ENCODE measurements at places on chromosomes 3 and 15.

DNA sequence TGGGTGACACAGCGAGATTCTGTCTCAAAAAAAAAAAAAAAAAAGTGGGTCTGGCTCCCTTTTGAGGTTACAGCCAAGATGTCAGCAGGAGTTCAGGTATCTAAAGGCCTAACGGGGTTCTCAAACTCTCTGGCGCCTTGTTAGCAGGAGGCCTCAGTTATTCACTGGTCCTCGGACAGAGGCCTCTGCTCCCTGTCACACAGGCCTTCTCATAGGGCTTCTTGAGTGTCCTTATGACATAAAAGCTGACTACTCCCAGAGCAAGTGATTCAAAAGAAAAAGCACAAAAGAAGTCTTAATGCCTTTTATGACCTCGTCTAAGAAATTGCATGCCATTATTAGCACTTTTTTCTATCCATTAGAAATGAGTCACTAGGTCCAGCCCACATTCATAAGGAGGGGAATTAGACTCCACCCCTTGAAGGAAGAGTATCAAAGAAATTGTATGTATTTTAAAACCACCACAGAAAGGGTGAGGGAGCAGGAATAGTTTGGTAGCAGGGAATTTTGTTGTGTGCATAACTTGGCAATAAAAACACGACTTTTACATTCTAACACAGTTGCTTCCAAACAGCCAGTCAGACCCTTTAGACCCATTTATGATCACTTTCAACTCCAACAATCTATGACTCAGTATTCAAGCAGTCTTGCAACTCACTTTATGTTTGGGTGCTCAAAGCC, 90.3 kb downstream of the MEX3B start:
- DNase-seq = no peak

- DNase-seq = no peak
These were observed 55.3 kb downstream of the BBX start for GRCh38 chr3:107578091-107578490.

DNA sequence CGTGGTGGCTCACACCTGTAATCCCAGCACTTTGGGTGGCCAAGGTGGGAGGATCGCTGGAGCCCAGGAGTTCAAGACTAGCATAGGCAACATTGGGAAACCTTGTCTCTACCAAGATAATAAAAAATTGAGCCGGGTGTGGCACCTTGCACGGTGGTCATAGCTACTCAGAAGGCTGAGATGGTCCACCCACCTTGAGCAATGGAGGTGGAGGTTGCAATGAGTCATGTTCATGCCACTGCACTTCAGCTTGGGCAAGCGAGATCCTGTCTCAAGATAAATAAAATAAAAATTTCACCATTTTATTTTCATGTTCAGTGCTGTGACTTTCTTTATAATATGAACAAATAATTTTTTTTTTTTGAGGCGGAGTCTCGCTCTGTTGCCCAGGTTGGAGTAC, 12.5 kb downstream of the MAPK6 start:
- no peak for DNase-seq

DNA sequence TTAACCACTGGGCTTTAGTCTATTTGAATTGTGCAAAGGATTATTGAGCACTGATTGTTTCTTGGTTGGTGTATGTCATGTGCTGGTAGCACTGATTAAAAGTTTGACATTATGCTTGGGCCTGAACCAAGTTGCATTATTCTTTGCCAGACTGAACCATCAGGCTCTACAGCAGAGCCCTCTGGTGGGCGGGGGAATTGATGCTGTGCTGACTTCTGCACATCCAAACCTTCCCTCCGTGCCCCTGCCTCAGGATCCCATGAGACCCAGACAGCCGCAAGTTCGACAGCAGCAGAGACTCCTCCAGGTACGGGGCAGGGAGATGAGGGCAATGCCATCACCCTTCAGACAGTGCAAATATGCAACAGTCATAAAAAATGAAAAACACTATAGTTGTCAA, 28.4 kb upstream of the P2RY12 start:
- DNase-seq = no peak

DNA sequence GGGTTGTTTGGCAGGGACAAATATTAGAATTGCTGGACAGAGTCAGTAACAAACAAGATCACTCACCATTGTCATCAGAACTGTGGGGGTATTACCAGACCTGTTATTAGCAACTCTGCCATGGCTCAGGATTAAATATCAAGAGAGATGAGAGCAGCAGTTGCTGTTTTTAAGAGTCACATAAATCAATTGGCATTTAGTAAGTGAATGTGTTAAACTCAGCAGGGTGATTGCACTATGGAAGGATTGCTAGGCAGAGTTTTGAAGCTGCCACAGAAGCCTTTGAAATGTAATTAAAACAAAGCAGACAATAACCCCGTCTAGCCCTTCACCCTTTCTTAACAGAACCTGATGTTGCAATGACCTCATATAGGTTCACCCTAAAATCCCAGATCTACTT, 238.8 kb downstream of the GAP43 start:
- DNase-seq = no peak

GRCh38 chr15:36497901-36498300, 81.5 kb upstream of the CDIN1 start:
- DNase-seq = no peak

DNA sequence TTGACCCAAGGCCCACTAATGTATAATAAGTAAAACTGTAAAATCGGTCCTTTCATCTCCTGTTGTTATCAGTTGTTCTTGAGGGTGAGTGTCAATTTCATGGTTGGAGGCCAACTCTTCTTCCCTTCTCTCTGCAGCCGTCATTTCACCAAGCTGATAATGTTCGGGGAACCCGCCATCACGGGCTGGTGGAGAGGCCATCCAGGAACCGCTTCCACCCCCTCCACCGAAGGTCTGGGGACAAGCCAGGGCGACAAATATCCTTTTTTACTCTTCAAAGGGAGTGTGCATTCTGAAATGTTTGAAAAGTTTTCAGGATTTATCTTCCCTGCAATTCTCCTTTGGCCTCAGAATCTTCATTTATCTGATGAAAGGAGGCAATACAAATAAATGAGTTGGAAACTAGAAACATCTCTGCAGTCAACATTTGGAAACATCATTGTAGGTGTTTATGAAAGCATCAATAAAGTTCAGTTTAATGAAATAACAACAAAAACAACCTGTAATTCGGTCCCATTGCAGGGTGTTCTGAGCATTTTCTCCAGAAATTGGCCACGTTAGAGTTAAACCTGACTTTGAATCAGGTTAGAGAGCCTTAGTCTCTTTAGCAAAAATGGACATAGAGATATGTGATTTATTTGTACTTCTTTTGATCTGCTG, 63.9 kb downstream of the CRTC3 start:
- no peak for DNase-seq

GRCh38 chr3:58095603-58096138, 87.4 kb downstream of the FLNB start:
- no peak for DNase-seq

GRCh38 chr15:79067969-79068368, 22.6 kb downstream of the RASGRF1 start:
- no peak for DNase-seq

DNA sequence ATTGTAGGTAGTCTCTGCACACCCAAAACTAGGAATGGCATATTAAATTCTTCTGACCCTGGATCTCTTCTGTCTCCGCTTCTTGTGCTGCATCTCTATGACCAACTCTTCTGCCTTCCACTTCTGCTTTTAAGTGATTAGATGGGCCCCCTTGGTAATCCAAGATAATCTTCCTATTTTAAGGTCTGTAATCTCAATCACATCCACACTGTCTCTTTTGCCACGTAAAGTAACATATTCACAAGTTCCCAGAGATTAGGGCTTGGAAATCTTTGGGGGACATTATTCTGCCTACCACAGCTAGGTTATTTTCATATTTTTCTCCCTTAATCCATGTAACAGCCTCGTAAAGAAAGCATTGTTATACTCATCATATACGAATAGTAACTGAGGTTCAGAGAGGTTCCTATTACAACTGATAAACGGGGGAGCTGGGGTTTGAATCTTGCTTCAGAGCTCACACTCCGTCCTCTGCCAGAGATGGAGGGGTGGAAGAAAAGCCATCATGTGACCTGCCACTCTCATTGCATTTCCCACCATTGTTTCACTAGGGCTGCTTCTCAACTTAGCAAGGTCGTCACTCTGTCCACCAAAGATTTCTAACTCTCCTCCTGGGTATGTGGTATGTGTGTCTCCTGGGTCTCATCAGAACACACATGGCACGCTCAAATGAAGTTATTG, 6.6 kb upstream of the CD47 start:
- DNase-seq = no peak

DNA sequence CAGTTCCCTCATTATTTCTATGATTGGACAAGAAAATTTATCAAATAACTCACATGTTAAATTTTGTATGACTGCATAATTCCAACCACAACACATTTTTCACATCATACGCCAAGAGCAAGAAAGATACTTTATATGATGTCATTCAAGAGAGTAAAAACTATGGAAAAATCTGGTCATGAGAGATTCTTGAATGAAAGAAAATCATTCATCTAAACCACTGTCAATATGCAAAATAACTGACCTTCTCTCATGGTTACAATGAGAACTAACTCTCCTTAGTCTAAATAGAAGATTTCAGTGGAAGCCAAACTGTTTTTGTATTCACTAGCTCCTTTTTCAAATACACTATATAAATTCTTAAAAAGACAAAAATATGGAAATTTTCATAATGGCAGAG, 124.6 kb downstream of the CBLB start:
- no peak for DNase-seq

DNA sequence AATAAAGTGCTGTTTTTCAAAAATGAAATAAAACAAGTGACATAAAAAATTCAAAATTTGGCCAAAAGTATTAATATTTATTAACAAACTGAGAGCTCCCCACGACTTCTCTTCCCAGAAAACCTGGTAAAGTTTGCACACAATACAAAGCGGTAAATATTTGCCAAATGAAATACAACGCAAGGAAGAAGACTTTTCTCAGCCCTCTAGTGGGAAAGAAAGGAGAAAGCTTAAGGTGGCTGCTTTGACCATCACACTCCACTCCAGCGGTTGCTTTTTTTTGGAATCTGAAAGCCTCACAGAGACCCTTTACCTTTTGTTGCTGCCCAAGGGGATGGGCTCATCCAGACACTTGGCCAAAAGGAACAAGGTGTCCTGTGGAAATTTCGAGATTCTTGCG, 1.1 kb upstream of the GK5 start:
- no peak for DNase-seq

GRCh38 chr3:155549087-155549486, 195.8 kb downstream of the PLCH1 start:
- DNase-seq = no peak

- no peak for DNase-seq
These were observed 46.8 kb downstream of the DNAJC13 start for GRCh38 chr3:132464066-132464465.

DNA sequence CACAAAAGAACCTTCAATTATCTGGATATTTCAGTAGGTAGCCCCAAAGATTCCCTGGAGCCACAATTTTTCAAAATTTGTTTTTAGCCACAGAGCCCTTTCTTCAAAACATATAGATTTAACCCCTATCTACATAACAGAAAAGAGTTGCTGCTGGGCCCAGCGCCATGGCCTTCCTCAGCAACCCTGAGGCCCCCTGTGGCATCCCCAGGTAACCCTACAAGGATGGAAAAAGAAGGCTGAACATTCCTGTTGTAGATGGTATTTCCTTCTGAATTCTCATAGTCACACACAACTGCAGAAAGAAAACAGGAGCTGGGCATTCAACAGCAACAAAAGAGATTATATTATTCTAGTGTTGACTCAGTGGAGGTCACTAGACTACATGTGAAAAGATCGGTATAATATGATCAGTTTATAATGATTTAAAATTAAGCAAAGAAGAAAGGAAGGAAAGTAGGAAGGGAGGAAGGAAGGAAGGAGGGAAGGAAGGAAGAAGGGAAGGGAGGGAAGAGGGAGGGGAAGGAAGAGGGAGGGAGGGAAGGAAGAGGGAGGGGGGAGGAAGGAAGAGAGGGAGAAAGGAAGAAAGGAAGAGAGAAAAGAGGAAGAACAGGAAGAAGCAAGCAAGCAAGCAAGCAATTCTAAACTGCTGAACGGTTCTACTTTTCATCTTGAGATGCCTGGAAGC, 342.5 kb upstream of the NR2F2 start:
- DNase-seq = no peak

DNA sequence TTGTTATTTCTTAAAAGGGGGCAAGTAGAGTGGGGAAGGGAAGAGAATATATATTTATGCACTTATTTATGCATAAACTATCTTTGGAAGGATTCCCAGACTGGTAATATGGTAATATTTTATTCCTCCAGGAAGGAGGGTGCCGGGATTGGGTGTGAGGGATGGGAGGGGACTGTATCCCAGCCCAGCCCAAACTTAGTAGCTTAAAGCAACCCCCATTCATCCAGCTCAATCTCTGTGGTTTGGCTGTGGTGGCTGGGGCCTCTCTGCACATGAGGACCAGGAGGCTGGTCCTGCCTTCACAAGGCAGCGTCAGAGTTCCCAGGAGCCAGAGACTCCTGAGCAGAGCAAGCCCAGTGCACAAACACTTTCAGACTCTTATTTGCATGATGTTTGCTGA, 48.4 kb downstream of the CCNL1 start:
- DNase-seq = no peak

- no peak for DNase-seq
These were observed 305.9 kb upstream of the UMPS start for GRCh38 chr3:124424396-124424795.

- DNase-seq = no peak
These were observed 107.7 kb downstream of the THRB start for GRCh38 chr3:24387000-24387399.

DNA sequence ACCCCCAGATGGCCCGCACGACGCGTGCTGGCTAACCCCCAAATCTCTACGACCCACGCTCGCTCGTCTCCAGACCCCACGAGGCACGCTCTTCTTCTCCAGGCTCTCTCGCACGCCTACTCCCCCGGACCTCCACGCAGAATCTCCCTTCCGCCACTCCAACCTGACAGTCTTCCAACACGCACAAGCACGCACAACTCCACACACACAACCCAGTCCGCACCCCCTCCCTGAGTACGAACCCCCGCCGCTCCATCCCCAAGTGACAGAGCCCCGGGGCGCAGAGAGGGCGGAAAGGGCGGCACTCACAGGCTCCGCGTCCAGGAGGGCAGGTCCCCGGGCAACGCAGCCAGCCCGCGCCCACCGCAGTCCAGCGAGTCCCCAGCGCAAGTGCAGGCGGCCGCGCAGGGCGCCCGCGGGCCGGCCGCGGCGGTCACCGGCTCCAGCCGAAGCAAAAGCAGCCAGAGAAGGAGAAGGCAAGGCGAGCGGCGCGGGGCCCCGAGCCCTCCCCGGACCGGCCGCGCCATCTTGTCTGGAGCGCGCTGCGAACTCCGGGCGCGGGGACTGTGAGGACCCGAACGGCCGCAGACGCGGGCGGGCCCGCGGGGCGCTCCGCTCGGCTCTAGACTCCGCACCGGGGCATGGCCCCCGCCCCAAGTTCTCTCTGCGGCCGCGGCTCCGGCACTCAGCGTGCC, 794 bp downstream of the LRIG1 start:
- peak; percentile 48 for DNase-seq

GRCh38 chr3:188465311-188465710, 311.4 kb downstream of the LPP start:
- DNase-seq = no peak

GRCh38 chr3:29427266-29428103, 146.6 kb downstream of the RBMS3 start:
- DNase-seq = peak; percentile 15

DNA sequence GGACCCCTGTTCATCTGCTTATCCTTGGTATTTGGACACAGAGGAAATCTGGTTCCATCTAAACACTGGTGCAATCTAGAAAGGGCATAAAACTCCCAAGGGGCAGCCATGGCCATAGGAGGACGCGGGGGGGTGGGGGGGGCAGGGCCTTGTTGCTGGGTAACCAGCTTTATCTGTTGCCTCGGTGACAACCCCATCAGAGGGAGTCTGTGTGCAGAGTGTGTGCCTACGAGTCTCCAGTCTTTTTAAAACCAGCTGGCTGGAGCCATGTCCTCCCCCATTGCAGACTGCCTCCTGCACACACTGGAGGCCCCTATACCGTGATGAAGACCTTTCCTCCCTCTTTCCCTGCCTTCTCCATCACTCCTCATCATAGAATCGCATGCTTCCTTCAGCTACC, 26.4 kb upstream of the CORO2B start:
- DNase-seq = no peak
